GM06990 (cell line): ENCODE measurements at places on chromosomes 1 and 21.

GRCh38 chr21:36023092-36023480, 37.2 kb downstream of the SETD4 start:
- no peak for DNase-seq

DNA sequence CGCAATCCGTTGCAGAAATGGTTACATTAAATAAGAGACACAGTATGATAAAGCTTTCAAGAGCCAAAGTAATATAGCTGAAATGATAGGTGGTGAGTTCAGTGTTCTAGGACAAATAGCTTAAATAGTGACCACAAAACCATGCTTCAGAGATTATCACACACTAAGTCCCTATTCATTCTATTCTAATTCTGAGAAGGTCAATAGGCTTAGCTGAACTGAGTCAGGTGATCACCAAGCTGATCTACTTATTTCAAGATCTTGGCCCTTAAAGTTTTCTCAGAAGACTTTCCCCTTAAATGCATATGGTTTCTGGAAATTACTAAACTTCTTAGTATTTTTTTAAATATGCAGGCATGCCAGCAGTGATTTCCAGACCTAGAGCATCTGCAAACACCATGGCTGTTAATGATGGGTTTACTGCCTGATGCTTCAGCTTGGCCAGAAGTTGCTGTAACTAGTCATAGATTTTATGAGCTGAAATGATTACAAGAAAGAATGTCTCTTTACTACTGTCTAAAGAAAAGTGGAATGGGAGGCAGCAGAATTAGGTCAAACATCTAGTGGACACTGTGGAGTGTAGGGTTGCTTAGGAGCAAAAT, 242.9 kb downstream of the ST6GALNAC3 start:
- DNase-seq, result no peak

DNA sequence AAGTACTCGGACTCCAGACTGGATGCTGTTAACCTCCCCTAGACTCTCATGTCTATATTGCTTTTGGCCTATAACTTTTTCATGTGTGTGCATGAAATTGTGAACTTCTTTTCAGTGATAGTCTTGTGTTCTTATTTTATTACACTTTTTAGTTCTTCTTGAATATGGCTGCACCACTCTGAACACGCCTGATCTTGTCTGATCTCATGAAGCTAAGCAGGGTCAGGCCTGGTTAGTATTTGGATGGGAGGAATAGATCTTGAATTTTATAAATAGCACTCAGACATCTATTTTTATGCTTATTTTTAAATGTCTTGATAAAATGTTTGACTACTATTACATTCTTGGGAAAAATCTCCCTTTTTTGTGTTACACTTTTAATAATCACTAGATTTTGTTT, 22.4 kb downstream of the TCP10L start:
- DNase-seq, result no peak

DNA sequence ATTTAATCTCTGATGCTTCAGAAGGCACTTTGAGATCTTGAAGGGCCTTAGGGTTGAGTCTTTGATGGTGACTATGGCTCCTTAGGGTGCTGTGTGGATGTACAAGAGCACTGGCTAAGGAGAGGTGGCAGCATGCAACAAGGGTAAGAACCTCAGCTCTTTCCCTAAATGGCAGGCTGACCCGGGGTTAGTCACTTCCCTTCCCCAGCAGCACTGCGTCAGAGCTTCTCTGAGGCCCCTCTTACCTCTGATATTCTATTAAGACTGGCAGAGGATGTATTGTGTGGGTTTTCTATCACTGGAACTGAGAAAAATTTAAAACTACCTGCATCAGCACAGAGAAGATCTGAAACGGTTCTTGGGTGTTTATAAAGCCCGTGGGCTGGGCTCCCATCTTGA, 11.8 kb downstream of the C1orf116 start:
- DNase-seq, result no peak

GRCh38 chr1:230977761-230978490, 735 bp downstream of the TTC13 start:
- peak; percentile 52 for DNase-seq

- no peak for DNase-seq
Observed at GRCh38 chr1:113747376-113747775, 11.9 kb downstream of the PHTF1 start.

DNA sequence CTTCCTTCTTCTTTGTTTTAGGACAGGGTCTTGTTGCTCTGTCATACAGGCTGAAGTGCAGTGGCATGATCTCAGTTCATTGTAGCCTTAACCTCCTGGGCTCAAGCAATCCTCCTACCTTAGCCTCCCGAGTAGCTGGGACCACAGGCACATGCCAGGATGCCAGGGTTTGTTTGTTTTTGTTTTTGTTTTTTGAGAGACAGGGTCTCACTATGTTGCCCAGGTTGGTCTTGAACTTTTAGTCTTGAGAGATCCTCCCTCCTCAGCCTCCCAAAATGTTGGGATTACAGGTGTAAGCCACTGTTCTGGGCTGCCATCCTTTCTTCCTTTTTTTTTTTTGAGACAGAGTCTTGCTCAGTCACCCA, 56.5 kb upstream of the SLC45A1 start:
- no peak for DNase-seq

- no peak for DNase-seq
Observed at GRCh38 chr1:189992856-189993255, 484.8 kb downstream of the BRINP3 start.

DNA sequence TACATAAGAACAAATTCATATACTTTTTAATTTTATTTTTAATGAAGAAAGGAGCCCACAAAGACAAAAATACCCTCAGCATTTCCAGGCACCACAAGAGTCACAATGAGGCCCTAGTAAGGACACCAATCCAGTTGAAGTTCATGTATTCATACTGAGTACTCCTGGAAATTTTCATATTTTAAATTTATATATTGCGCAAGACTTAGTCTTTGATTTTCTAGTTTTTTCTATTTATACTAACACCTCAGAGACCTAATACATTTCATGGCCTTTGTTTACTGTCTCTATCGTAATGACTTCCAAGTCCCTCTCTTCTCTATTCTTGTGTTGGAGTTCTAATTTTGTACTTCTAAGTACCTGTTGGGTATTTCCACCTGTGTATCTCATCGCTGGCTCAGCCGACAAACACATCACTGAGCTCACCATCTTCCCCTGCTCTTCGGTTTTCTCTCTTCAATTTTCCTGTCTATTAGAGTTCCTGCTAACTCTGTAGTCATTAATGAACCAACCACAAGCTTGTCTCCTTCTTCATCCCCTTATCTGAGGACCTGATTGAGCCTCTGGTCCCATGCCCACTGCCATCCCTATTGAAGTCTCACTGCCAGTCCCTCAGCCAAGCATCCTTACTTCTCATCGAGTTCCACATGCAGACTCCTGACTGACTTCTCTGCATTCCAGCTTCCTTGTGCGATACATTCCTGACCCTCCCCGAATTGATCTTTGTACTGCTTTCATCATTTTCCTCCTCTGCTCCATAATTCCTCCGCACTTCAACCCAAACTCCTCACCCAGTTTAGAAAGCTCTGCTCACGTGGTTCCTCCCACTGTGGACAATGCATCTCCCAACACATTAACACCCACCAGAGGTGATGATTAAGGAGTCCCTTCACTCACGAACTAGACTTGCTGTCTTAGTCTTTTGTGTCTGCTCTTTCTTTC, 17.3 kb upstream of the IRF2BP2 start:
- no peak for DNase-seq

DNA sequence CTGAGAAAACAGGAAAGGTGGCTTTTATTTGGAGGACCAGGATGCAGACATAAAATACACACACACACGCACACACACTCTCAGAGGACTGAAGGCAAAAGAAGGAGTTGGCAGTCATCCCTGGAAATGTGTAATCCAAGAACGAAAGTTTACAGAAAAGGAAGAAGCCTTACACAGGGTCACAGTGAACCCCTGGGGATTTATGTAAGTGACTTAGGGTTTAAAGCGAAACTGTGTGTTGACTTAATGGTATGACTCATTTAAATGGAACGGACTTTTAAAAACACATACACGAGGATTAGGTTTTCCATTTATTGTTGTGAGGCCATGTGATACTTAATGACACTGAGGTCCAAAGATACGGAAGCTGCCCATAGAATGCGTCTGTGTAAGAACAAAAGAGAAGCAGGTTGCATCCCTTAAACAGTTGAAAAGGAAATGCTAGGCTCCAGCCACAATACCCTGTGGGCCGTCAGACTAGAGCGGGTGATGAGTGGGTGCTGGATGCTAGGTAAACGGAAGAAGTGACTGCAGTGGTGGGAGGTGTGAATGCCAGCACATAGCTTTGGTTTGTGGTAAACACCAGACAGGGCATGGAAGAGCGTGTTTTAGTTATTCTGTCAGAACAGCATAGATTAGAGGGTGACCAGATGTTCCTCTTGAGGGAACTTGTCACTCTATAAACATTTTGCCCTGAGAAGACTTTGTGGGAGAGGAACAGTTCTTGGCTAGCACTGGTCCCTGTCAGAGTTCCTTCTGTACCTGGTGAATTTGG, 21.6 kb upstream of the BCL10 start:
- peak; percentile 55 for DNase-seq

DNA sequence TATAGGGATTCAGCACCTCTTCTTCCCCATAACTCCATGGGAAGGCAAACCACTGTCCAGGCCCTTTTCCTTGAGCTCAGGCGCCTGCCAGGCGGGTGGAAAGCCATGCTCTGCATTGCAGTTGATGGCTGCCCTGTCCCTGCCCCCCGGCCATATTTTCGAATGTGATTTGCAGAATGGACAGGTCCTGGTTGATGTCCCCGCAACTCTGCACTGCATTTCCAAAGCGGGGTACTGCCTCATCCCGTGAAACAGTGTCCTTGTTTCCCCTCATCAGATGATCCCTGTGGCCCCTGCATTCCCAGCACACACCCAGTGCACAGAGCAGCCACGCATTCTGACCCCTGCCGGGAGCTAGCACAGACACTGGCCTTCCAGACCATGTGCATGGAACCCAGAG, 33.7 kb upstream of the SCMH1 start:
- DNase-seq, result no peak

GRCh38 chr1:151067185-151067584, 3.4 kb upstream of the GABPB2 start:
- DNase-seq, result no peak

GRCh38 chr21:39637197-39637970, 24.6 kb downstream of the B3GALT5 start:
- DNase-seq, result no peak

- DNase-seq, result no peak
Observed at GRCh38 chr1:240030236-240030635, 61.4 kb upstream of the FMN2 start.

DNA sequence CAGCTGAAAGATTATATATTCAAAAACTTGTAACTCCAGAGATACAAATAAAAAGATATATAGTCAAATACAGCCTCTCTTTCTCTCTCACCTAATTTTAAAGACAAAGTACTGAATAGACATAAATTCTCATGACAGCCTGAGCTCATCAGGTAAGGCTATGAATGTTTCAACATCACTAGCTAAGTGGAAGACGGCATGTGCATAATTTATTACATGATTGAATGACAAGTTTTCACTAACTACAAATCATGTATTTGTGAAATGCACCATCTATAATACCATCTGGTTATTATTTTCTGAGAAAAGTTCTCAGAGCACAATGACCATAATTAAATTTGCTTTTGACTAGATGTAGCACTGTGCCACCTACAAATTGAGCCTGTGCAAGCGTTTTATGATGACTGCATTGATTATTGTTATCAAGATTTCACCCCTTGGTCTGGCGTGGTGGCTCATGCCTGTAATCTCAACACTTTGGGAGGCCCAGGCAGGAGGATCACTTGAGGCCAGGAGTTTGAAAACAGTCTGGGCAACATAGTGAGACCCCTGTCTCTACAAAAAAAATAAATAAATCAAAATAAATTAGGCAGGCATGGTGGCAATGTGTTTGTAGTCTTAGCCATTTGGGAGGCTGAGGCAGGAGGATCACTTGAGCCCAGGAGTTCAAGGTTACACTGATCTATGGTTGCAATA, 128.2 kb downstream of the APP start:
- no peak for DNase-seq

DNA sequence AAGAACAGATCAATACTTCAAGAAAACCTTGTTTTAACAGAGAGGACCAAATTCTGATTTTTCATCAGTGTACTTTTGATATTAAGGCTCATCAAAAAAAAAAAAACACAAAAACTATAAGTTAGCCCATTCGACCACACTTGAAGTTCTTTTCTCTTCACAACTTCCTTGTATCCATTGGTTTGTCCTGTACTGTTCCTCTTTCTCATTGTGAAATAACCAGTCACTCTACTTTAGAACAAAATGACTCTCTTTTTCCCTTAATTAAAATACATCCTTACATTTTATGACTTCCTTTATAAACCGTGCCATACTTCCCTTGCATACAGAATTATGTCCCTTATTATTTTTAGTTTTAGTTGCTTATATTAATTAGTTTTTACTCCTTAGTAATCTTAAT, 8.4 kb downstream of the QSOX1 start:
- DNase-seq, result no peak

DNA sequence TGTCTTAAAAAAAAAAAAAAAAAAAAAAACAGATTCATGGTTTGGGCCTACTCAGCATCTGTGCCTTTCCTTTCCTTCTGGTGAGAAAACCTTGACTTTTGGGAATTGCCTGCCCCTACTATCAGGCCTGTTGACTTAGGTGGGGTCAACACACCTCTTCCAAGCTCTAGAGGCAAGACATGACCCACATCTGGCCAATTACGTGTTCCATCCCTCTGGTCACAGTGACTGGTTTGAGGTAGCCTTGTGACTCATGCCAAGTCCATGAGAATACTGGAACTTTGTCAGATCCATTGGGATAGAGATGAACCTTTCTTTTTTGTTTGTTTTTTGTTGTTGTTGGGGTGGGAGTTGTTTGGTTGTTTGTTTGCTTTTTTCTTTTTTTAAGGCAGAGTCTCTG, 37.3 kb upstream of the KHDRBS1 start:
- no peak for DNase-seq

GRCh38 chr1:243902100-243902499, 52.1 kb upstream of the AKT3 start:
- no peak for DNase-seq

DNA sequence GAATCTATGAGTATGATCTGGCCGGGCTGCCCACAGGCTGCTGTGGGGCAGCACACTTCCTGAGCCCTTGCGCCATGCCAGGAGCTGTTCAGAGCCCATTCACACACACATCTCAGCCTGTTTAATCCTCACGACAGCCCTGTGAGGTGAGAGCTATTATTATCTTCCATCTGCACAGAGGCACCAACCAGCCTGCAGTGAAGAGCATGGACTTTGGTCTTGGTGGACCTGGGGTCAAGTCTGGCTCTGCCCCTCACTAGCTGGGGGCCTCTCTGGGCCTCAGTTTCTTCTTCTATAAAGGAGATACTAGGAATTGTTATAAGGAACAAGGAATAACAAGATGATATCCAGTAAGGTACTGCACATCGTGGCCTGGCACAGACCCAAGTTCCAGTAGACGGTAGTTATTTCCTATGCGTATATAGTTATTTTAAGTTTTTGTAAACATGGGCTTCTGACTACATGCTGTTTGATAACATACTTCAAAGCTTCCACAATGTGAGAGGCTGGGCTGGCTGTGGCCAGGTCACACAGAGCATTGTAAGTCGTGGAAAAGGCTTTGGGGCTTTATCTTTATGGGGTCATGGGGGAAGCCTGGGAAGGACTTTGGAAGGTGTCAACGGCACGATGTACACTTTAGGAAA, 3.4 kb upstream of the PADI2 start:
- DNase-seq, result no peak
